GM03348 (cell line): ENCODE measurements at places on chromosomes 5 and 9.

- DNase-seq, result no peak
These were observed 314.3 kb downstream of the PDE4D start for GRCh38 chr5:59579101-59579823.

- no peak for DNase-seq
These were observed 100.6 kb downstream of the ARHGAP26 start for GRCh38 chr5:142870532-142871362.

DNA sequence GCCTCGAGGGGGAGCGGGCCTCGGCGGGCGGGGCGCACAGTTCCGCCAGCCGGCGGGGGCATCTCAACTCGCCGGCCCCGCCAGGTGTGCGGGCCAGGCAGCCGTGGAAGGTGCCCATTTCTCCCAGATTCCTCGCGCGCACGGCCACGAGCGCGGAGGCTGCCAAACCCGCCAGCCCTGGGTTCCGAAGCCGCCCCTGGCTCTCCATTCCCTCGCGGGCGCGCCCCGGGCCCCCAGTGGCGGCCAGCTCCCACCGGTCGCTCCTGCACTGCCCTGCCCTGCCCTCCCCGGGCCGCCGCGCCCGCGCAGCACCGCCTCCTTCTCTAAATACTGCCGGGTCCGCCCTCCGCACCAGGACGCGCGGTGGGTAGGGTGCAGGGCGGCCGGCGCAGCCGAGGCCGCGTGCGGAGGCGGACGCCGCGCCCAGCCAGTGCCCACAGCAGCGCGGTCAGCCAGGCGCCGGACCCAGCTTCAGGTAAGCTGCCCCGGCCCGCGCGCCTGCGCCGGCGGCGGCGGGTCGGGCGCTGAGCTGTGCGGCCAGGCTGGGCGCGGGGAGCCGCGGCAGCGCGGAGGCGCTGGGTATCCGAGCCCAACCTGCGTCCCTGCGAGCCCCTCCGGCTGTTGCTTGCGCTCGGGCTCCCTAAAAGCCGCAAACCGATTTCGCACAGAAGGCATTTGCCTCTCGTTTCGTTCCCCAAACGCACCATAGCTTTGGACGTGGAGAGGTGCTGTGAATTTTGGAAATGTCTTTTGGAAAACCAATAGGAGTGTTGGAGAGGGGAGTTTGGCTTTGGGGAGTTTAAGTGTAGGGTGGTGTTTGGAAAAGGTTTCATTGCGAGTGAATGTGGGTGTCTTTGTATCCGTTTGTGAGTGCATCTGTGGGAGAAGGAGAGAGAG lies at the start of gene TMEM171:
TSS of gene TMEM171 (plus strand) at position 354 of the 897 bp plus-strand sequence. CDS start 2,799 bp downstream, outside the sequence.
- peak; percentile 84 for DNase-seq

GRCh38 chr5:82499725-82500244 lies 221.6 kb upstream of the RPS23 start:
- DNase-seq, result no peak

DNA sequence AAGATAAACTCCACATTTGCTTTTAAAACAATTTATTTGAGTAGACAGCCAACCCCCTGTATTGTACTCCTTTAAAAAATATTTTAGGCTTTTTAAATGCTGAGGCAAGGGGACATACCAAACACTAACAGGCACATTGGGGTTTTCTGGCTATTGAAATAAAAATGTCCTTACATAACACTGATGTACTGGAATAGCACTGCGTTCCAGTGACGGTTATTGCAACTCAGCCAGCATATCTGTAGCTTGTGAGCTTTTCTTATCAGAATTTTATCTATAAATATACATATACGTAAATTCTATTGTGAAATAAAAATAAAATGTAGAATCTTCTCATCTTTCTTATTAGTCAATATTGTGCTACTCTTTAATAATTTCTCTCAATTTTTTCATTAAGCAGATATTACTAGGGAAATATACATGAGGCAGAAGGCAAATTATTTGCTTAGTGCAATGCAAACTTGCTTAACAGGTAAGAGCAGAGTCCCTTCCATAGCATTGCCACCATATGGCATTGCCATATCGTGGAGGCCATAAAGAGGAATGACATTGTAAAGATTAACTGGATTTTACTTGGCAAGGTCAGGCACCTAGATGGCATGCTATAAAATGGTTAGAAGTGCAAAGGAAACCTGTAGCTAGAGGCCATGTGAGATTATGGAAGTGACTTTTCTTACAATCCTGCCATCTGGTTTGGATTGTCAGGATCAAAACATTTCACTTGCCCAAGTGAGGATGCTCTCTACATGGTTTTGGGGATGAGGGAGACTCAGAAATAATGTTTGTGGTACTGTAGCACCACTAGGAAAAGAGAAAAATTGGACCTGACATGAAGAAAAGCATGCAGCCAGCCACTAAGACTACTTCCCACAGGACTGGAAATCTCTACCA lies 94.8 kb upstream of the CDKN2B start:
- no peak for DNase-seq

GRCh38 chr9:120344230-120344629 lies 235.7 kb downstream of the CDK5RAP2 start:
- peak; percentile 67 for DNase-seq

- DNase-seq, result no peak
These were observed 735 bp downstream of the DMRT3 start for GRCh38 chr9:976943-977837.

GRCh38 chr5:79200573-79201183 lies 35.3 kb upstream of the JMY start:
- peak; percentile 22 for DNase-seq

- no peak for DNase-seq
These were observed 384.7 kb downstream of the BNC2 start for GRCh38 chr9:16485575-16486321.
